NCI-H446 treated with DMSO at 0.1 percent for 48 hours (cell line): ENCODE measurements at places on chromosomes 5 and 9.
A peak's percentile ranks its signal among the peaks of the same experiment; 100 is the strongest.

GRCh38 chr9:76562511-76562911, 103.5 kb downstream of the GCNT1 start:
- no peak for DNase-seq

DNA sequence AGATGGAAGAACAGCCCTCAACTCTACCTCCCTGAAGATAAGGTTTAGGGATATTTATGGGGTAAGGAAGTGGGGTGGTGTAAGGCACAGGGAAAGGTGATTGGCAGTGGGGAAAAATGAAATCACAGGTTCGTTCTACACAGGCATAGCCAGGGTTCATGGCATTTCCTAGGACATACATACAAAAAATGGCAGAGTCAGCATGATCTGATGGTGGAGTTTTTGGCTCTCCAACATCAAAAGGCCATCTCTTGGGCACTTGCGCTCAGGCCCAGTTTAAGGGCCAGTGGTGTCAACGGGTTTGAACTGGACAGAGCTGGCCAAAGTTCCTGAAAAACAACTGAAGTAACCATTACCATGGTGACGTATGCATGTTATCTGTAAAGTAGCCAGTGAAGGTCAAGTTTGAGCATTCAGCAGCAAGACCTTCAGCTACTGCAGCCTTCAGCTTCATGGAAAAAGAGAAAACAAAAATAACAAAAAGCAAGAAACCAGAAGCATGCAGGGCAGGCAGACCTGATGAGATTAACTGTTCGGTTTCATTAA, 92.8 kb downstream of the SMARCA2 start:
- DNase-seq = no peak

GRCh38 chr5:54495027-54495426, 22.5 kb upstream of the SNX18 start:
- no peak for DNase-seq

DNA sequence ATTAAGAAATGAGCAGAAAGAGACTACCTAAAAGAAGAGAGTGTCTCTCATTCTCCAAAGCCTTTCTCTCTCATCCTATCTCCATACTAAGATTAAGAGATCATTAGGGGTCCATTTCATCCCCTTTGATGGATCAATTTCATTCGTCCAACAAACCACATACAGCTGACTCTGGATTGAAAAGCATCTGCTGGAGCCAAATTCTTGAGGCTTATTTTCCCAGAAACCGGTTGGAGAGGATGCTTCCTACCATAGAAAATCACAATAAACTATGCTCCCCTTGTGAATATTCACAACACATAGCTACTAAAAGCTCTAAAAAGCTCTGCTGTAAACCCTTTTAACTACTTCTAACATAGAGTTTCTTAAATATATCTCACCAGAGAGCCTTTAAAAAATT, 755.0 kb upstream of the ZNF608 start:
- no peak for DNase-seq

DNA sequence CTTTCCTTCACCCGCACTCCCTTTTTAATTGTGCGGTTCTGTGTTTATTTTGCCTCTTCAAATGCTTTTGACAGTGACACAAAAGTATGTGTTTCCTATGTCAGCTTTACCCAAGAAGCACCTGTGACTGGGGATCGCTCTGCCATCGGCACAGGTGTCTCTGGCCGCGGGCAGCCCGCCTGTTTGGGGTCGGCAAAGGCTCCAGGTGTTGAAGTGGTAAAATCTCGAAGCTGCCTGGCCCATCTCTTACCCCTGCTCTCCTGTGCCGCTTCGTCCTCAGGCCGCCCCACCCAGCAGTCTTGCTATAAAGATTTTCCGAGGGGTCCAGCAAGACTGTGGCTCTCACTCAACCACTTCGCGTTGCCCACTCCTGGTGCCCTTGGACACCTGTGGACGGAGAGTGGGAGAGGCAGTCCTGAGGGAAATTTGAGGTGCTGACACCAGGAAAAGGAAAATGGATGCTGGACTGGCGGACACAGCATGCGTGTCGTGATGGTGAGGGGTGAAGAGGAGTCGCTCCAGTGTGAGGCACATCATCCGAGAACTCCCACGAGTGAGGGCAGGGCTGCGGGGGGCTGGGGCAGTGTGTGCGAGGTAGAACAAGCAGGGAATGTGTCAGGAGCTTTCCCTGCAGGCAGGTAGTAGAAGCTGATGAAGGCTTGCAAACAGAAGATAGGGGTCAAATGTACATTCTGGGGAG, 29.1 kb upstream of the CEP72 start:
- no peak for DNase-seq

GRCh38 chr5:113692466-113692865, 179.0 kb downstream of the YTHDC2 start:
- DNase-seq = peak; percentile 2

GRCh38 chr9:133492061-133493021, 13.4 kb upstream of the SLC2A6 start:
- peak; percentile 3 for DNase-seq

DNA sequence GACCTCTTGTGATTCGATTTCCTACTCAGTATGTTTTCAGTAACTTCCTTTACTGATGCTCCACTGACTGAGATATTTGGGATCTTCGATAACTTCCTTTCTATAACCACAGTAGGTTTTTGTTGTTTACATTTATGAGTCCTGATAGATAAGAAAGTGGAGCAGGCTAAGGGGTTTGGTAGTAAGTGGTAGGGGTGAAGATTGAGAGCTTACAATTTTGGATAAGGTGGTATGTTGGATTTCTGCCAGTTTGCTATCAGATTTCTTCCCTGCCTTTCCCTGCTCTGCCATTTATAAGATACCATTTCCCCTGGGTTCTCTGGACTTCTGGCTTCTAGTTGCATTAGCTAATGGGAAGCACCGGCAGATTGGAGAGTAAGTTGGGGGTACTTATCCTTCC, 7.9 kb upstream of the NDUFS4 start:
- DNase-seq = no peak

DNA sequence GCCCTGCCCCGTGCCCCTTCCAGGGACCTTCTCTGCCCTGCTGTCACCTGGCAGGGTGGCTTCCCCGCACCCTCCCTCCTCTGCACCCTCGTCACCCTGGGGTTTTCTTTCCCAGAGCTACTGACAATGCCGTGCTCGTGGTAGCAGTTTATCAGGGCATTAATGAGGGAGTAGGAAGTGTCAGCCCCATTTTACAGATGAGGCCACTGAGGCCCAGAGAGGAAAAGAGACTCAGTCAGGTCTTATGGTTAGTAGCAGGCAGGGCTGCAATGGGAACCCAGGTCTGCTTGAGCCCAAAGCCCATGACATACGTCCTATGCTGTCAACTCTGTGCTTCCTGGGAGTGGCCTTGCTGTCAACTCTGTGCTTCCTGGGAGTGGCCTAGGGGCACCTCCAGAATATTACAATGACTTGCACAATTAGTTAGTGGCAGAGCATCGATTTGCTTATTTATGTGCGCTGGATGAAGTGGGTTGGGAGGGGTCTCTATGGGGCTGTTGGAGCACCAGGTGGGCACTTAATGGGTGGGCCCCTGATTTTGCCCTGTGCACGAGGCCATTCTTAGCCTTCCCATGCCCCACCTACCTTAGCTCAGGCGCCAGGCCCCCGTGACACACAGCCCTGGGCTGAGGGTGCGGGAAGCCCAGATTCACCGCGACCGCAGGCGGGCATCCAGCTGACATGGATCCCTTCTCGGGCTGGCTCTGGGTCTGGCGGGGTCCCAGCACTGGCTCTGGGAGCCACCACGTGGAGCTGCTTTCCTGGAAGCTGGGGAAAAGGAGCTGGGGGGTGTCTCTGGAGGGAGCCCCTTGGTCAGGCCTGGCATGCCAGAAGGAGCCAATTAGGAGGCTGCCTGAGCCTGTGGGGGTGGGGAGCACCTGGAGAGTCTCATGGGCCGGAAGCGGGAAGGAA, 82.0 kb upstream of the ORM1 start:
- no peak for DNase-seq

GRCh38 chr5:109704282-109704952, 14.7 kb downstream of the MAN2A1 start:
- no peak for DNase-seq

GRCh38 chr9:79446523-79447307, 125.0 kb upstream of the TLE4 start:
- no peak for DNase-seq

DNA sequence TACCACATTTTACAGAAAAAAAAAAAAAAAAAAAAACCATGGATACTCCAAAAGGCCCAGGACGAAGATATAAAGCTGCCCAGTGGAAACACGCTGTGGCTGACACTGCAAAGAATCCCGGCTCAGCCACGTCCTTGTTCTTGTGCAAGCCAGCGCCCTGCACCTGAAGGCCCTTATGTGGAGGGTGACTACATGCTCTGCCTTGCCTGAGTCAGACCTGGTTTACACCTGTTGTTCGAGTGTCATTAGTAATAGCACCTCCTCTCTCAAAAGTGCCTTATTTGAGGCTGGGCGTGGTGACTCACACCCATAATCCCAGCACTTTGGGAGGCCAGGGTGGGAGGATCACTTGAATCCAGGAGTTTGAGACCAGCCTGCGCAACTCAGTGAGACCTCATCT, 54.3 kb upstream of the ZSWIM6 start:
- DNase-seq = no peak

- no peak for DNase-seq
Measured at GRCh38 chr5:88248743-88249540, 19.7 kb downstream of the TMEM161B start.

- DNase-seq = no peak
Measured at GRCh38 chr9:125272697-125273096, 11.1 kb downstream of the GAPVD1 start.

DNA sequence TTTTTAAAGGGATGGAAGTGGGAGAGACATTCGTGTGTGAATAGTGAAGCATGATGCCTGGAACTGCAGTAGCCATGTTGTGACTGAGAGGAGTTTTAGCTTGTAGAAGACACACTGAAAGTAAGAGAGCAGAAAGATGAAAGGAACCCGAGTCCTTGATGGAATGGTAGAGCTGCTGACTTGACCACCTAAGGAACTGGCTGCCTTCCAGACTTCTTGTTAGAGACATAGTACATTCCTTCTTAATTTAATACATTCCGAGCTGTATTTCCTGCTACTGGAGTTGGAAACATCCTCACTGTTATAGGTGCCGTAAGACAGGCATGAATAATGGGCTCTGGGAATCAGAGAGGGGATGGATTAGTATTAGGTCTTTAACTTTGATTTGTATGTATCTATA, 7.4 kb downstream of the CER1 start:
- DNase-seq = no peak

DNA sequence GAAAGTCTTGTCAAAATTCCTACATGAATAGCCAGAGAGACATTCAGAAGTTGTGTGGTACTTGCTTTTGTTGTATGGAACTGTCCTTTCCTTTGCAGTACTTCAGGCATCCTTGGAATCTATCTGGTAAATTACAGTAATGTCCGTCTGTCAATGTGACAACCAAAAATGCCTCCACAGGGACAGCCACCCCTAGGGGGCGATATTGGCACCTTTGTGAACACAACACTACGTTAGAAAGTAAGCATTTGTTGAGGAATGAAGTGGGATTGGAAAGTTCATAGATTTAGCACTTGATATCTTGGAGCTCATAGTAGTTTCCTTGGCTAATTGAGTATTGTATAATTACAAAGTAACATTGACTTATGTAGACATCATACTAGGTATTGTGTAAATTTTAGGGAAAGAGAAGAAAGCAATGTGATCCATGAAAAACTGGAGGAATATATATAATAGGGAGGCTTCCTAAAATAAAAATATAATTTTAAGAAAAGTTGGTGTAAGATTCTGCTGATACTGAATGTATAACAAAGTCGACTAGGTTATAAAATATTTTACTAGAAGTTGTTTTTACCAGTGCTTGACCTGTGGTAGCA, 32.7 kb downstream of the TMEFF1 start:
- DNase-seq = no peak

DNA sequence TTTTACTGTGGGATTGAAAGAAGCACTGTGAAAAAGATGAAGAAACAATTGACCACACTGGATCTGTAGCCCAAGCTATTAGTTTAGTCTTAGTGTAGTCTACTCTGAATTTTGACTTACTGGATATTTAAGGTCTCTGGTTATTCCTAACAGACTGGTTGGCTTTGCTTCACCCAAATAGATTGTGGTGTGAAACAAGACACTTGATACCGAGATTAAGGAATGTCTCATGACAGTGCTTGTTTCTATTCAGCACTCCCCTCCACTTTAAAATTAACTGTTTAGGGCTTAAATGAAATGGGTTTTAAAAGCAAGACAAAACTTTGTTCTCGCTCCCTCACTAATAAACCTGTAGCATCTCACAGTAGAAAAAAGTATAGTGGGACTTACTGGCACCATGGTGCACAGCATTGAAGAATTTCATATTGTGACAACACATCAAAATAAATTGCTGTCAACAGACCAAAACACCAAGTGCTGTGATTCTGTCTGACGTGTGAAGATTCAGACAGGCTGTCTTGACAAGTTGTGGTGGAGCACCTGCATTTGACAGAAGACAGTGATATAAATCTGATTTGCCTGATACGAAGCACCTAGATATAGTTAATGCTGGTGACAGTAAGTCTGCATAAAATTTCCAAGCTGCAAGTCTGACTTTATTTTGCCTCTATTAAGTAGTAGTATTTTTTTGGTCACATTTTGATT, 73.1 kb downstream of the PBX3 start:
- no peak for DNase-seq

- no peak for DNase-seq
Measured at GRCh38 chr5:179166886-179167841, 107.0 kb downstream of the ZNF354C start.

GRCh38 chr9:98885575-98886295, 58.0 kb upstream of the COL15A1 start:
- no peak for DNase-seq

DNA sequence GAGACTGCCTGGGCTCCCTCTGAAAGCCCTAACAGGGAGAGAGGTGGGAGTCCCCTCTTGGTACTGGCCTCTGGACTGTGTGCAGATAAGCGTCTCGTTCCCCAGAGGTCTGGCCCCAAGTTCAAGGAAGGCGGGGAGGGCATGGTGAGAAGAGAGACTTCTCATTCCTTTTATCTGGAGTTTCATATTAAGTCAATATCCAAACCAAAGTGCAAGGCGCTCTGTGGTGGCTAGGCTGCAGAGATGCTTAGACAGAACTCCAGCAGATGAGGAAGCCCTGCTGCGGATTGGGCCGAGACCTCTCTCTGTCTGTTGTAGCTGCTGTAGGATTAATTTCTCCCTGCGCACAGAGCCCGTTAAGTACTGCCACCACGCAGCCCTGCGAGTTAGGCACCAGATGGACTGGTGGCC, 16.0 kb downstream of the MVB12B start:
- no peak for DNase-seq

GRCh38 chr9:12718482-12719026, 25.4 kb downstream of the TYRP1 start:
- peak; percentile 90 for DNase-seq

DNA sequence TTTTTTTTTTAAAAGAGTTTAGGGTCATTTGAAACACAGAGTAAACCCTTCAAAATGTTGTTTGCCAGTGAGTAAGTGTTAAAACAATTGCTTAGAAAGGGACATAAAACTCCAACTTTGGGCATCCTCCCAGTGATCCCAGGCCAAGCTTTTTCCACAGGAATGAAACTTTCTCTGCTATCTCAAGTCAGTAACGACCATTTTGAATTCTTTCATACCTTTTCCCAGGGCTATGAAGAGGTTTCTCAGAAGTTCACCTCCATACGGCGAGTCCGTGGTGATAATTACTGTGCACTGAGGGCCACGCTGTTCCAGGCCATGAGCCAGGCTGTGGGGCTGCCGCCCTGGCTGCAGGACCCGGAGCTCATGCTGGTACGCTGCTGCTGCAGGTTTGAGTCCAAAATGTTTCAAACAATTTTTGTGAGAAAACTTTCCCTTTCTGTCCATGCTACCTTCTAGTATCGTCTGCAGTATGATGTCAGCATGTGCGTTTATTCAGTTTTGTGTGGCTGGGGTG, 16.8 kb downstream of the OTULIN start:
- no peak for DNase-seq

- DNase-seq = no peak
Measured at GRCh38 chr5:178413988-178414387, 176.2 kb downstream of the COL23A1 start.
